Naive thymus-derived CD8-positive, alpha-beta T cell (primary cell): ENCODE measurements at places on chromosomes 2 and 18.

- no peak for DNase-seq
Observed at GRCh38 chr2:64401529-64401880, 52.5 kb upstream of the LGALSL start.

DNA sequence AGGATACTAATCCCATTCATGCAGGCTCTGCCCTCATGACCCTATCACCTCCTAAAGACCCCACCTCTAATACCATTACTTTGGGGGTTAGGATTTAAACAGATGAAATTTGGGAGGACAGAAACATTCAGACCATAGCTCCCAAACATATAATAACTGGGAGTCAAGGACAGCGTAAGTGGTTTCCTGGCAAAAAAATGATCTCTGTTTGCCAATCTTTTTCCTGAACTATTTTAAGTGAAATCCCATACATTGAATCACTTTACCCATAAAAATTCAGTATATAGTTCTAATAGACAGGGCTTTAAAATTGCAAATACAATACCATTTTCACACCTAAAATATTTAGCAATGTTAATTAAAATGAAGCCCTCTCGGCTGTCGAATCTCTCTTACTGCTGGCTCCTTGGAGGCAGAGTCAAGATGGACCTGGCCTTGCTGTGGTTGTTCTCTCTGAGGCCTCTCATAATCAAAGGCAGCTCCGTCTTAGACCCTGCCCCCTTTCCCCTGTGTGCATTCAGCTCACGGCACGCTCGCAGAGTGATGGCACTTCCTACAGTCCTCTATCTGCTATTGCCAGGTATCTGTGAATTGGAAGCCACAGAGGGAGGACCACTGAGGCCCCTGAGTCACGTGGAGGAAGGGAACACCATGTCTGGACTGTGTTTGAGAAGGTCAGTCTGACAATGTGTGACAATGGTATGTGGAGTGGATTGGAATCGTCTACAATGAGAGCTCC is 132.3 kb downstream of the UXS1 start:
- DNase-seq = no peak

GRCh38 chr2:40363231-40363630 is 88.7 kb downstream of the SLC8A1 start:
- no peak for DNase-seq

GRCh38 chr2:70099270-70099669 is 12.0 kb downstream of the PCBP1 start:
- DNase-seq = no peak

GRCh38 chr18:55289775-55290174 is 298.2 kb downstream of the TCF4 start:
- DNase-seq = no peak
